WTC11 (cell line): ENCODE measurements at places on chromosomes 11 and 22.

GRCh38 chr11:11464555-11464954 lies 111.5 kb upstream of the CSNK2A3 start:
- DNase-seq = no peak

- DNase-seq = no peak
Measured at GRCh38 chr11:107840129-107840484, 18.5 kb downstream of the SLC35F2 start.

DNA sequence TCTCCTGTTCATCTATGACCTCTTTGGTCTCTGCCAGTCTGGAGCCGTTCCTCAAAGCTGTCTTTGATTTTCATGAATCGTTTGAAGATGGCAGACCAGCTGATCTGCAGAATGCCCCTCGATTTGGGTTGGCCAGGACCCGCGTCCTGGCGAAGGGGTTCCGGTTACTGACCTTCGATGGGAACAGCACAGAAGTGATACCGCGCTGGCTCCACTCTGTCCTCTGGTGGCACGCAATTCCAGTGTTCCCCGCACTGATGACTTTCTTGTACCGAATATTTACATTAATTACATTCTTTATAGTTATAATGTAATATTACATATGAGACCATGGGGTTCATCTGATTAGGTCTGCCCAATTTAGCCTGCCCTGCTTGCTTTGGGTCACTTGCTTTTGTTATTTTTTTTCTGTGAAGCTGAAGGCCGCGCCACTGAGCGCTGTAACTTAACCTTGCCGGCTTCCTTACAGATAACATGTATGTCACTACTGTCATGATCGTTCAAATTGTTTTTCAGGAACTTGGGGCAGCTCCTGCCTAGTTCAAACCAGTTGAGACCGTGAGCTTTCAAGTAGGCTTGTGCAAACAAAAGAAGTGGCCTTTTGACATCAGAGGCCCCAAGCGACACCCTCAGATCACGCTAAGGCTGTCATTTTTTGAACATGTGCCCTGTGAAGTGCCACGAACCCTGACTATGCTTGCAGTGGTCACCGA lies 4.1 kb upstream of the USP18 start:
- no peak for DNase-seq

- no peak for DNase-seq
Measured at GRCh38 chr11:20037396-20038153, 122.7 kb downstream of the DBX1 start.

GRCh38 chr11:7564803-7565202 lies 51.0 kb downstream of the PPFIBP2 start:
- DNase-seq = no peak

- DNase-seq = no peak
Measured at GRCh38 chr11:133753150-133753549, 92.2 kb downstream of the SPATA19 start.

DNA sequence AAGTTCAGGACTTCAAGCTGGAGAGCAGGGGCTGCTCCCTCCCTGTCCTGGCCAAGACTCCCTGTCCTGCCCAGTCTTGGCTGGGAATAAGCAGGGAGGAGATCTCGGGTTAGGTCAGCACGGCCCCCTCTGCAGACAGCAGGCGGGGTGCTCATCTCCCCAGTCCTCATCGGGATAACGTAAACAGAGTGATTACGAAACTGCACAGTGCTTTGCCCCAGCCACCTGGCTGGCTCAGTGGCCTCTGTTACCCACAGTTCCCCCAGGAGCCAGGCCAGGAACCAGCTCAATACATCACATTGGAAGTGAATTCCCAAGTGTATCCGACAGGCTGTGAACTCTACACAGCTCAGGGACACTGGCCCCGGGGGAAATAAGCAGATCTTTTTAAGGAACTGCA lies 42.7 kb upstream of the KCNJ11 start:
- DNase-seq = no peak

DNA sequence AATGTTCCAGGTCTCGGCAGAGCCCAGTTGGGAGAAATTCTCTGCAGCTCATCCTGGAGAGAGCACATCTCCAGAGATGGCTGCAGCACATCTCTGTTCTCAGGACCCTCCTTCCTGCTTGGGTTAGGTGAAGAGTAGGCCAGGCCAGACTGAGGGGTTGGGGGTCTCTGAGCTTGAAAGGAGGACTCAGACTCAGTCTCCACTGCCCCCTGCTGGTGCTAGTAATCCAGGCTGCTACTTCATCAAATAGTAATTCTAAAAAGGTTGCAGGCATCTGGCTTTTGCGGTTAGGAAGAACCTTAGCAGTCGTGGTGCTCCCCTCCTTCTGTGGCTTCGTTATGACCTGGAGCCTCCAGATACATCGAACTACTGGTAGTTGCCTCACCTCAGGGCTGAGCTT lies 9.7 kb downstream of the TUB start:
- DNase-seq = peak; percentile 85

DNA sequence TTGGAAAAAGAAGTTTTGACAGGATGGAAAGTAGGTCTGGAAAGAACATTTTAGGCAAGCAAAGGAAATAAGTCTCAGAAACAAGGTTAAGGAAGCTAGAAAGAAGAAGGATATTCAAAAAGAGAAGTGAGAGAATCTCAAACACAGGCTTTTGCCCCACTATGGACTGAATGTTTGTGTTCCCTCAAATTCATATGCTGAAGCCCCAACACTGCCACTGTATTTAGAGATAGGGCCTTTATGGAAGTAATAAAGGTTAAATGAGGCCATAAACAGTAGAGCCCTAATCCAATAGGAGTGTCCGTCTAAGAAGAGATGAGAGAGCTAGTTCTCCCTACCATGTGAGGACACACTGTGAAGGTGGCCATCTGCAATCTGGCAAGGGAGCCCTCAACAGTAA lies 20.6 kb upstream of the RPS13 start:
- no peak for DNase-seq

DNA sequence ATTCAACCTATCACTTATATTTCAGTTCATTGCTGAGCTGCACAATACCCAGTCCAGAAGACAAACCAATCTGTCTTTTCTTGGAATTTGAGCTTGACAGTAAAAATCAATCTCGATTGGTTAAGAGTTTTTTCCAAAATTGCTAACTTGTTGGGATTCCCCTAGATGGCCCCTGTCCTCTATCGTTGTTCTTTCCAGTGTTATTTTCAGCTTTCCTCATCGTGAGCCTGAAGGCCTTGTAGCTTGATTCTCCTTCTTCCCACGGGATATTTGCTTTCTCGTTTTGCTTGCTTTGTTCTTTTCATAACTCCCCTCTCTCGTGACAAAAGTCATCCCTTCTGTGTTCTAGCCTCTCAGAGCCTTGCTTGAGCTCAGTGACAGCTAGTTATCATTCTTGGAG lies 3.1 kb downstream of the OR8B8 start:
- DNase-seq = no peak

DNA sequence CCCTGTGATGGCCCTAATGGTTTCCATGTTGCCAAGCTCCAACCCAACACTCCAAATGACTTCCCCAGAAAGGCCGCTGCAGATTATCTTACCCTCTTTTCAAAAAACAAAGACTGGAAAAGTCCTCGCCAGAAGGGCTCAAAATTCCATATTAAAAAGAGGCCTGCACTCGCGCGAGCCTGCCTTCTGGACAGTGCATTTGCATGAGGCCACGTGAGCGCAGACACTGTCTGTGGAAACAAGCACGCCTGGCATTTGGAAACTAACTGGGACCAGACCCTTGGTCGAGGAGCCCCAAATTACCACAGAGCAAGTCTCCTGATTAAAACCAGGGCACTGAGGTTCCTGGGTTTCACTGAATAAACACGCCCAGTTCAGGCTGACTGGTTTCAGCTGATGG lies 42.9 kb downstream of the ABTB2 start:
- no peak for DNase-seq

- DNase-seq = no peak
Measured at GRCh38 chr11:12026331-12027211, 18.1 kb upstream of the DKK3 start.

DNA sequence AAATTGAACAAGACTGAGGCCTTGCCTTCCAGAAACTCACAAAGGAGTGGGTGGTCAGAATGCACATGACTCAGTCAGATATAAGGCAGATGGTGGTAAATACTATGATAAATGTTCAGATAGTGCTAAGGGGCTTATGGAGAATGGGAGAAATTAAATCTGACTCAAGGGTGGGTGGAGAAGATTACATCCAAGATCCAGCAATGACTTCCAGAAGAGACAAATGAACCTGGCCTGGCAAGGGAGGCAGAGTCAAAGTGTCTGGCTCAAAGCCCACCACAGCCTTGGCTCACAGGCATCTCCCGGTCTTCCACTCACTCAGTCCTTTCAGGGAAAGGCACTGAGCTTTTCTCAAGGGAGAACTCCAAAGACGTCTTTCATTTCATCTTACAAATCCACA lies 6.1 kb upstream of the ZBTB16 start:
- no peak for DNase-seq

DNA sequence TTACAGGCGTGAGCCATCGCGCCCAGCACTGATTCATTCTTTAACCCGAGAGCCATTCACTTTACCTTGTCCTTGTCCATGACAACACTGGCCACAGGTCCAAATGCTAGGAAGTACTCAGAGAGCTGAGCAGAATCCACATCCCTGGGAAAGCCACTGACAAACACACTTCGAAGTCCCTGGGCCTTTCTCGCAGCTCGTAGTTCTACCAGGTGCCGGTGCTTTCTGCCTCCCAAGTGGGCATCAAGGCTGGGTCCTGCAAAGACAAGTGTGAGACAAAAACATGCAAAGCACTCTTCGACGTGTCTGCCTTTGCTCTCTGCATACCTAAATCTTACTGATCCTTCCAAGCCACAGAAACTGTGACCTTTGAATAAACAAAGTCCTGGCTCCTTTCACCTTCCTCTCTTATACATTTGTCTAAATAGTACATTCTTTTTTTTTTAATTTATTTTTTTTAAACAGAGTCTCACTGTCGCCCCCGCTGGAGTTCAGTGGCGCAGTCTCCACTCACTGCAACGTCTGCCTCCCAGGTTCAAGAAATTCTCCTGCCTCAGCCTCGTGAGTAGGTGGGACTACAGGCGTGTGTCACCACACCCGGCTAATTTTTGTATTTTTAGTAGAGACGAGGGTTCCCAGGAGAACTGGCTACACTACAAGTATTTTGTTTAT lies 2.2 kb downstream of the TUT1 start:
- no peak for DNase-seq

- DNase-seq = peak; percentile 55
Measured at GRCh38 chr11:63871962-63872799, 33.3 kb downstream of the MARK2 start.

DNA sequence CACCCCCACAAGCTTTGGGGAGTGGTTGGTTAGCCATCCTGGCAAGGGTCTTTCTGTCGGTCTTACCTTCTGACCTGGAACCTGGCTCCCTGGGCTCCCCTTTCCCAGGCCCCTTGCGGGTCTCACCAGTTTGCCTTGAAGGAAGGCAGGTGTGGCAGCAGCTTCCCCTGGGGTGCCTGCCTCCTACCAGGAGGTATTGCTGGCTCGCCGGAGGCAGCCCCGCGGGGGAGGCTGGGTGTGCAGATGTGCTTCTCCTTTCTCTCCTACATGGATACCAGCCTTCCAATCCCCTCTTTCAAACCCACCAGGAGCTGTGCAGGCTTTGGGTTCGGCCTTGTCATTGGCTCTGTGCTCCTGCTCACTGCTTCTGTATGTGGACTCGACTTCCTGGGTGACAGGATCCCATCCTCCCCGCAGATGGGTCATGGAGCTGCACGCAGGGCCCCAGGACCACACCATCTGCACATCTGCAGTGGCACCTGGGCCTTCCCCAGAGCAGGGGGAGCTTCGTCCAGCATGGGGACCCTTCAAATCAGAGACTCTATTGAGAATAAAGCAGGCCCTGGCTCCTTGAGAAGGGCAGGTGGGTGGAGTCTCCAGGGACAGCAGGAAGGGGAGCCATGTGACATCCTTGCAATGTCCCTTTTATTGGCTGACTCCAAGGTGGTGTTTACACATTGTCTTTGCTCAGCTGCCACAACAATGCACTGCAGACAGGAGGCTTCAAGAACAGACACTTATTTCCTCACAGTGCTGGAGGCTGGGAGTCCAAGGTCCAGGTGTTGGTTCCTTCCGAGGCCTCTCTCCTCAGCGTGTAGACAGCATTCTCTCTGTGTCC lies 592.0 kb downstream of the BRD1 start:
- DNase-seq = no peak

DNA sequence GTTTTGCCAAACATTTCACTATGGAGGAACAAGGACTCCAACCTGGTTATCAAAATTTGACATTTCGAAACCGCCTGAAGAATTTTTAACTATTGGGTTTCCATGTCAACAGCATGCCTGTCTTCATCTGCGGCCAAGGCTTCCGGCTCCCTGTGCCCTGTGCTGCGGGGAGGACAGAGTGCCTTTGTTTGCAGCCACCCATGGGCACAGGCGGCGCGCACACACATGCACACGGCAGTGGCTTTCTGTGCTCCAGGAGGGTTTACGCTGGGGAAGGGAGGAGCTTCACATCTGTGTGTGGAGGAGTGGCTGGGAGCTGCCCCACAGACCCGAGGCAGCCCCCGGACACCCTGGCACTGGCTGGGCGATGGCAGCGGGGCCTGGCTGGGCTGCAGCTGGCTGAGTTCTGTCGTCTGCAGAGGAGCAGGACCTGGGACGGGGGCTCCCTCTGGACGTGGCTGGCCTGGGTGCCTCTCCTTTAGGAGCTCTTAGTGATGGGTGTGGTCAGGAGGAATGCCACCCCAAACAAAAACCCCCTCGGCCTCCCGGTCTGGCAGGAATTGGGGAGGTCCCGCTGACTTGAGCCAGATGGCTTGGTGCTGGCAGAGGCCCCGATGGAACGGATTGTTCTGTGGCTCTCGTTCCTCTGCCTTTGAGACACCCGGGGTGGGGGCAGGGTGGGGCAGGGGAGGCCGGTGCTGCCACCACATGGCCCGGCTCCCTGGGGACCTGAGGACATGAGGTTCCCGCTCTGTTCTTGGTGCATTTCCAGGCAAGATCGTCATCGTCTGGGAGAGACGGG lies 1290.9 kb downstream of the BRD1 start:
- DNase-seq = no peak

DNA sequence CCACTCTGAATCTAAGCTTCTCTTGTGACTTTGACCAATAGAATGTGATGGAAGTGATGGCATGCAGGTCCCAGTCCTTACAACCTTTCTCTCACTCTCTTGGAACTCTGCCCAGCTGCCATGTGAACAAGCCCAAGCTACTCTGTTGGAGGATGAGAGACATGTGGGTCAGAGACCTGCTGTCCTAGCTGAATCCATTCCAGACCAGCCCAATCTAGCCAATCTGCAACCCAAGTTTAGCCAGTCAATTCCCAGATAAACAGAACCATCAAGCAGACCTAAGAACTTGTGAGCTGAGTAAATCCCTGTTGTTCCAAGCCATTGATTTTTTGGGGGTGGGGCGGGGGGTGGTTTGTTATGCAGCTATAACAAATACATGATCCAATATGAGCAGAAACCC lies 69.2 kb upstream of the GRK3 start:
- DNase-seq = no peak

DNA sequence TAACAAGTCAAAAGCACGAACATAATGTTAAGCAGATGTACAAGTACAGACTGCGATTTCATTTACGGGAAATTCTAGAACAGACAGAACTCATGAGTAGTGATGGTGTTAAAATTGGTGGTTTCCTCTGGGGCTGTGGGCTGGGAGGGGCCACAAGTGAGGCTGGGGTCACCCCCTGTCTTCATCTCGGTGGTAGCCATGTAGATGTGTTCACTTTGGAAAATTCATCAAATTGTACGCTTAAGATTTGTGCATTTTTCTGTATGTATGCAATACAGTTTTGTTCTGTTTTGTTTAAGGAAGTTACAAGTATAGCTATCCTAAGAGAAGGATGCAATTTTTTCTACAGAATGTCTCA lies 504 bp upstream of the ASCC2 start:
- DNase-seq = no peak
